ENCODE measurements at places on chromosomes 3 and 15.
A peak's percentile ranks its signal among the peaks of the same experiment; 100 is the strongest.

GRCh38 chr3:185767002-185767688 is 57.7 kb downstream of the IGF2BP2 start:
- DNase-seq: no peak

DNA sequence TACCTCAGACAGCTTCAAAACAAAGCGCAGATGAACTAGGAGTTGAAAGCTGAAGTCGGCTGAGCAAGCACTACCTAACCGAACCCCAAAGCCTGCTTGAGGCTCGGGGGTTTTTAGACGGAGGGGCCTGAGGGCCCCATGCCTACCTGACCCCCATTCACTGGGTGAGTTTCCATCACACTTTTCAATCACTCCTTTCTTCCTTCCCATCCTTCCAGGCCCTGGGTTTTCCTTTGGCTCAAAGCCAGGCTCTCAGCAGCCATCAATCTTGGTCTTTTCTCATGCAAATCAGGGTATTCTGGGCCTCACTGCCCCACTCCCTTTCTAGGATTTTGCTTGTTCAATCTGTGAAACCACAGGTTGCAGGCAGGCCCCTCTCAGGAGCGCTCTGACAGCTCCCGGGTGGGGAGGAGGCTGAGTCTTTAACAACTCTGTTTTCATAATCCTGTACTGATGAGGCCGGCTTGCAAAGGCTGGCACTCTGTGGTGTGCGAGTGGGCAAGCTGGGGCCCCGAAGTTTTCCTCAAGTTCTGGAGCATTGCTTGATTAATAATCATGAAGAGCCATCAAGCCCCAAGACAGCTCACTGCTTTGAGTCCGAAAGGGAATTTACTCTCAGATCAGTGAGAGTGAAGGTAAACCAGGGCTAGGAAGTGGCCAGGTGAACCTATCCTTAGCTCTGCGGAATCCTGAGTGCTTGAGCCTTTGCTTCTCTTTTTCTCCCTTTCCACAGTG is 97.6 kb downstream of the FRMD4B start:
- DNase-seq: no peak

- DNase-seq: no peak
Measured at GRCh38 chr3:184577546-184577945, 16.0 kb downstream of the EPHB3 start.

- peak; percentile 44 for DNase-seq
Measured at GRCh38 chr3:160665784-160666526, 11.0 kb upstream of the ARL14 start.

DNA sequence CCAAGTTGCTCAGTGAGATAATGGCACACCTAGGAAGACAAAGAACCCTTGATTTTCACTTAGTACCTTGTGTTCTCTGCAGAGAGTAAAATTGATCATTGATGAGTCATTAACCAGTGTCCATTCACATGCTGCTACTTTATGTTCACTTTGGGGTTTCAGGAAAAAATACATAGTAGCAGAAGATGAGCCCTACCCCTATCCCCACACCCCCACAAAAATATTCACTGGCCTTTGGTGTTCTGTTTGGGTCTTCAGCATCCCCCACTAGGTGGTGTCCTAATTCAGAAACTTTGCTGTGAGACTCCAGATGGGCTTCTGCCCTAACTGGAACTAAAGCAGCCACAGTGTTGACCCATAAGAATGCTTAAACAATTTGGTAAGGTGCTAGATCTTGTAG is 178.8 kb downstream of the KLHL25 start:
- peak; percentile 58 for DNase-seq

GRCh38 chr15:51185213-51186159 is 90.8 kb upstream of the TNFAIP8L3 start:
- DNase-seq: no peak

- DNase-seq: no peak
Measured at GRCh38 chr3:156397534-156397933, 157.4 kb downstream of the SSR3 start.

GRCh38 chr15:63339006-63339766 is 42.5 kb downstream of the CA12 start:
- DNase-seq: peak; percentile 49

DNA sequence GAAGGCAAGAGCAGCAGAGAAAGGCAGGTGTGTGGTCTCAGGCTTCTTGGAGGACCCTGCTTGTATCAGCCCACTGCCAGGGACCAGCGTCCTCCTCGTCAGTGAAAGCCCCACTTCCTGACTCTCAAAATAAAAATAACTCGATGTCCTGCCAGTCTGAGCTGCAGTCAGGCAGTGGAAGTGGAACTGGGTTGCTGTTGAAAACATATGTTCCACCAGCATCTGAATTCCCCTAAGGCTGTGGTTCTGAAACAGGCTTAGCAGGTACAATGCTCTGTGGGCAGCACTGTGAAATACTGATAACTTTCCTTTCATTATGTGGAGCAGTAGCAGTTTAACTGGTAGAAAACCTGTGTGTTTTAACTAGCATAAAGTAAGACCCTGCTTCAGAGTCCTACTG is 121.6 kb upstream of the EIF1B start:
- no peak for DNase-seq

DNA sequence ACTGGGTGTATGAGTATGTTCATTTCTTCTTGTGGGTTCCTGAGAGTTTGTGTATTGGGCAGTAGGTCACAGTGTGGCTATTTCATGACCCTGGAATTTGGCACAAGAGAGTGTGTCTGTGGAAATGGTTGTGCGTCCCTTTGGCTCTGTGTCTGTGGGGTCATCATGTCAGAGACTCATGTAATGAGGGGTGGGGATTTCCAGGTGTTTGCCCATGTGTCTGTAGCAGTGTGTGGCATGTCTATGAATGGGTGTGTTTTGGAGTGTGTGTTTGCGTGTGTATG is 1.3 kb upstream of the GATA2 start:
- no peak for DNase-seq

DNA sequence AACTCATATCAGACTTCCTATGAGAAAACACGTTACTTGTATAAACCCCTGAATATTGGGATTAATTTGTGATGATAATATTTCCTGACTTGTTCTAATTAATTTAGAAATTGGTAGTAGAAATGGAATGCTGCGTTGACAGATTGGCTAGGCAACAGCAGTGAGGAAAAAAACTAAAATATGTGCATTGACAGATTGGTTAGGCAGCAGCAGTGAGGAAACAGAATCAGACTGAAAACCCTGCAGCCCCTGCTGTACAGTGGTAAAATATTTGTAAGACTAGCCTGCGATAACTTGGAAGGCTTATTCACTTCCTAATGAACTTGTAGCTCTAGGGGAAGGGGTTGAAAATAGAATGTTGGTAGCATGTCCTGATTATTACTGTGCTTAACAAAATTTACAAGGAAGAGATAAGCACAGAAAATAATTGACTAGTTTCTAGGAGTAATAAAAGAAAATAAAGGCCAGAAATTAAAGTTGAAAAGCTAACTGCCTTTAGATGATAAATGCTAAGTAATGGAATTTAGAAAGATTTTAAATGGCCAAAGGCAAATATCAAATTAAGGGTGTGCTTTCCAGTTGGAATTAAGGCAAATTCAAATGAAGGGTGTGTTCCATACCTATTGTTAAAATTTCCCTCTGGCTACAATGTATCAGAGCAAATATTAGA is 29.9 kb upstream of the IL16 start:
- no peak for DNase-seq

GRCh38 chr15:41901431-41901830 is 7.6 kb upstream of the SPTBN5 start:
- no peak for DNase-seq

GRCh38 chr3:186359078-186359477 is 3.0 kb downstream of the DGKG start:
- DNase-seq: no peak

GRCh38 chr3:46885612-46886011 is 8.1 kb downstream of the PTH1R start:
- DNase-seq: no peak

- DNase-seq: no peak
Measured at GRCh38 chr3:128555098-128555825, 62.3 kb upstream of the GATA2 start.

GRCh38 chr3:5699811-5700210 is 512.3 kb downstream of the EDEM1 start:
- DNase-seq: no peak

GRCh38 chr3:124078953-124079911 is 87.3 kb upstream of the ROPN1 start:
- peak; percentile 31 for DNase-seq

- DNase-seq: no peak
Measured at GRCh38 chr15:85063522-85064079, 81.9 kb downstream of the PDE8A start.

- DNase-seq: no peak
Measured at GRCh38 chr3:181549266-181549665, 162.5 kb upstream of the SOX2 start.

DNA sequence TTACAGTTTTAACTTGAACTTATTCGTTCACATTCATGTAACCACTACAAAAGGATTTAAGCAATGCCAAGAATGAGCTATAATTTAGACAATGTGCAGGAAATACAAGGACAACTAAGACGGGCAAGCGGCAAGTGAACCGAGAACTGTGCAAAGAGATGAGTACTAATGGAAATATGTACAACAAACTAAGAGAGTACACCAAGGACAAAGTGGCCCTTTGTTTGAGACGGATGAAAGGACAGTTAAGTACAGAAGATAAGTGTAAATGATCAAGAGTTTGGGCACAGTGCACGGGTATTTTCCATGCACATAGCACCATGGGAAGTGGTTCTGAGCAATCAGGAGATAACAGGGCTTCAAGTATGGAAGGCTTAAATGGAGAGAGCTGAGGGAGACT is 281.7 kb downstream of the ROBO2 start:
- no peak for DNase-seq

- DNase-seq: no peak
Measured at GRCh38 chr15:66820481-66821176, 118.6 kb downstream of the SMAD6 start.

GRCh38 chr3:100802126-100802525 is 92.8 kb downstream of the TFG start:
- peak; percentile 64 for DNase-seq

DNA sequence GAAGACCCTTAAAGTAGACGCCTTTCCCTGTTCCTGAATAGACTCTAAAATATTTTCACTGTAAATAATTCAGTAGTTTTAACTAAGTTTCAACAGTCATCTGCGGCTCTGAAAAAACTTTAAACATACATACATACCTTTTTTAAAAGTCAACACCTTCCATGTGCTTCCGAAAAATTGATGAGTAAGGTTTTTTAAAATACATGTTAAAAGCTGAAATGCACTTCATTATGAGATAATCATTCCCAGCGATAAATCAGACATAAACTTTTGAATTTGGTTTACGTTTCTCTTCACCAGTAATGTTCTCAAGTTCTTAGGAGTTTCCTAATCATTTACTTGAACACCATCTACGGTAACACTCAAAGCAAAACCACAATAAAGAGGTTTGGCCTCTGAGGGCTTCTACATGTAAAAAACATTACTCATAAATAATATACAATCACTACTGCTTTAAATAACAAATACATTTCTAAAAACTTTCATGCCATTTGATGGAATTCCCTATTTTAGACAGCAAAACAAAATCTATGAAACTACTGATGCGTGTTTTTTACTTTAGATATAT is 403.5 kb downstream of the SHQ1 start:
- DNase-seq: no peak

DNA sequence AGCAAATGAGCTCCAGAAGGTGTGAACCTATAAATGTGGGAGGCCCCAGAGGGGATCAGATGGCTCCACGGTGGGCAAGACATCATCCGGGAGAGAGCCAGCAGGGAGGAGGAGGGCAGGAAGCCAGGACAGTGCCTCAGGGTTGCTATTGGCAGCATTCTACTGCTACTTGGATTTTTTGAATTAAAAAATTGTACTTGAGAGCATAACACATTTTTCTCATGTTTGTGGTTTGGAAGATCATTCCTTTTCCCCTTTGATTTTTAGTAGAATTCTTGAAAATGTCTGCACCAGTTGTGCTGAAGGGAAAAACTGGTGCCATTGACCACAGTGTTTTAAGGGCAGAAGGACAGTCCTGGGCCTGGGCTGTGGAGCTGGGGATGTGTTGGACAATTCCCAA is 59.2 kb downstream of the LYZL4 start:
- DNase-seq: peak; percentile 6

DNA sequence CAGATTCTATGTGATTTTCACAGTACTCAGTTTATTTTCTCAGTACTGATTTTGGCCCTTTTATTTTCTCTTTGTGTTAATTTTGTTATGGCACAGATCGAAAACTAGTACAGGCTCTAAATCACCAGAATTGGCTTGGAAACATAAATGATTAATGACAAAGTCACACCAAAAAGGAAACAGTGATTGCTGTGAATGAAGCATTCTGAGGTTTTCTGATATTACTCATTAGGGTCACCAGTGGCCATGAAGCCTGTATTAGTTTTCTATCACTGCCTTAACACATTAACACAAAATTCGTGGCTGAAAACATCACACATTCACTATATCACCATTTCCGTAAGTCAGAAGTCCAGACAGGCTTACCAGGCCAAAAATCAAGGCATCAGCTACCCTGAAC is 343.0 kb upstream of the THRB start:
- no peak for DNase-seq

DNA sequence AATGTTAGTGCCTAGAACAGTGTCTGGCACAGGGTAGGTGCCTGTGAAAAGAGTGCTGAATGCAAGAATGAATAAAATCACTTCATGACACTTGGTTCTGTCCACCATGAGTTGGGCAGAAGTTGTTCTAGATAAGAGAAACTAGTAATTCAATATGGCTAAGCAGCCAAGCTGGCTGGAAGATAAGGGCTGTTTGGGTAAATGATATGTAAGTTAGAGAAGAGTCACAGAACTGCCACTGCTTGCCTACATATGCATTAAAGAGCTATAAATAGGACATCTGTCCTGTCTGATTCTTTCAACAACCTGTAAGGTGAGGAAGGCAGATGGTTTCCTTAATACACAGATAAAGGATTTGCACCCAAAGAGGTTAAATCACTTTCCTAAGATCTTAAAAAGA is 13.1 kb downstream of the MTMR10 start:
- no peak for DNase-seq

DNA sequence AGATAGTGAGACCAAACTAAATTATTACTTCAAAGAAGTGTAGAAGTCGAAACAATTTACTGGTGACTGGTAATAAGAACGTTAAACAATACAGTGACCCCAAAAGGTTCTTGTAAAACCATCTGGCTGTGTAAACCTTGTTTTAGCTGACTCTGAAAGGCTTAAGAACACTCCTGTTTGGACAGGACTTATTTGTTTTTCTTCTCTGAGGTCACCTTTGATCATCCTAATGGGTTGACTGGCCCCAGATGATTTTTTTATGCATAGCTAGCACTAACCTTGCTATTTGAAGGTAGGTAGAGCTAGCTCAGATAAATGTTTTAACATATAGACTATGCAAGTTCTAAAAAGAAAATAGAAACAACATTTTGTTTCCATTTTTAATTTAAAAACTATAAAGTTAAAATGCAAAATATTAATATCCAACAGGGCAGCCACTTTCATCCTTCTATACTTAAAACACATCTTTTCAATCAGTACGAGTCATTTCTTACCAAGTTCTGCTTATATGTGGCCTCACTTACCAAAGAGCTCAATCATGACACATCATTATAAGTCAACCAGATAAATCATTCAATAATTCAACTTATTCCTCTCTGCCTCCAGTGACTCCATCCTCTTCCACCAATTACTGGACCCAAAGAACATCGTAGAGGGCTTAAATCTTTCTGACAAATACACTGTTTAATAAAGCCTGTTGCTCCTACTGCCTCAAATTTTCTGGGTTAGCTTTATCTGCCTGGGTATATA is 158.8 kb downstream of the SSR3 start:
- DNase-seq: no peak

All from LHCN-M2 (cell line).